Tibial artery (tissue), 4 donors: ENCODE measurements at places on chromosomes 16 and 17.

DNA sequence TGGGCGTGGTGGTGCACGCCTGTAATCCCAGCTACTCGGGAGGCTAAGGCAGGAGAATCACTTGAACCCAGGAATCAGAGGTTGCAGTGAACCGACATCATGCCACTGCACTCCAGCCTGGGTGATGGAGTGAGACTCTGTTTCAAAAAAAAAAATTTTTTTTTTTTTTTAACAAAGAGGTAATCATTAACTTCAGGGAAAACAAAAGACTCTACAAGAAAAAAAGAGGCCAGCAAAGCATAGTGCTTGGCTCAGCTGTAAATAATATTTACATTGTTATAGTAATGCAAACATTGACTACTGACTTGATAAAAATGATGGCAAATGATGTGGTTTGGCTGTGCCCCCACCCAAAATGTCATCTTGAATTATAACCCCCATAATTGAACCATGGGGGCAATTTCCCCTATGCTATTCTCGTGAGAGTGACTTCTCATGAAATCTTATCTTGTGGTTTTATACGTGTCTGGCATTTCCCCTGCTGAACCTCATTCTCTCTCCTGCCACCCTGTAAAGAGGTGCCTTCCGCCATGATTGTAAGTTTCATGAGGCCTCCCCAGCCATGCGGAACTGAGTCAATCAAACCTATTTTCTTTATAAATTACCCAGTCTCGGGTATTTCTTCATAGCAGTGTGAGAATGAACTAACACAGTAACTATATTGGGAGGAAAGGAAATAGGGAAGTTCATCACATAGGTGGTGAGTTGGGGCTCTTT lies 12.7 kb upstream of the SSTR2 start:
- no peak for DNase-seq

GRCh38 chr16:8887431-8887765 lies 5.2 kb downstream of the LITAFD start:
- DNase-seq: no peak

DNA sequence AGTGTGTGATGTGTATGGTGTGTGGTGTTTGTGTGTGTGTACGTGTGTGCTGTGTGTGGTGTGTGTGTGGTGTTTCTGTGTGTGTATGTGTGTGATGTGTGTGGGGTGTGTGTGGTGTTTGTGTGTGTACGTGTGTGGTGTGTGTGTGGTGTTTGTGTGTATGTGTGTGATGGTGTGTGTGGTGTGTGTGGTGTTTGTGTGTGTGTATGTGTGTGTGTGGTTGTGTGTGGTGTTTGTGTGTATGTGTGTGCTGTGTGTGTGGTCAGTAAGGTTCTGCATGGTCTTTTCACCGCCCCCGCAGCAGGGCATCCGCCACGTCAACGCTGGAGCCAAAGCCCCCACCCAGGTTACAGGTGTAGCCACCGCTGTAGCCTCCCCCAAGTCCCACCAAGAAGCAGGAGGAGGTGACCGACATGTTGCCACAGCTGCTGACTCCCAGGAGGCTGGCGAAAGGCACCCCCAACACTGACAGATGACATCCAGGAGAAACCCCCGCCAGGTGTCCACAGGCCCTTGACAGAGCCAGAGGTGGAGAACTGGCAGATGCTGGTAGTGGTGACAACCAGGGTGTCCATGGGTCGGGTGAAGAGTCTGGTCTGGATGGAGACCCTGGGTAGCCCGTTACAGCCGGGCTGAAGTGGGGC lies 9.3 kb upstream of the KRT17 start:
- no peak for DNase-seq

DNA sequence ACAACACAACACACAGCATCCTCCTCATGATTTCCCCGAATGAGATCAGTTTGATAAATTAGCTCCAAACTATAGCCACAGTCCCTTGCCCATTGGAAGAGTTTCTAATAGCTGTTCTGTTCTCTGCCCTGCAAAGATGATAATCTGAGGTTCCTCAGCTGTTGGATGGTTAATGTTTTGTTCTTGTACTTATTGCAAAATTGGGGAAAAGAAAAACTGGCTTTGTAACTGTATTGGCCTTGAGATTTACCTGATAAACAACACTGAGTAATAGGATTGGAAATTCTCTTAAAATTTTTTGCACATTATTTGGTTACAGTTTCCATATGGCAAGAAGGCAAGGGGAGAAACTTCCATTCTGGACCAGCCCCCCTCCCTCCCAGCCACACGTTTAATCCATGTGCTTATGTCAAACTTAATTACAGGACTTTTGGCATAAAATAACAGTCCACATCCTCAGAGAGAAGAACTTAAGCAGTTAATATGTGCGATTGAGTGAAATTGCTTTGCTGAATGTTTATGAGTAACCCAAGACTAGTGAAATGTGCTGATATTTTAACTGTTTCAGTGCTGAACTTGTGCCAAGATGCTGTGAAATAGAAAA lies 119.1 kb upstream of the ZFHX3 start:
- no peak for DNase-seq

- no peak for DNase-seq
Measured at GRCh38 chr16:80914379-80915078, 92.2 kb downstream of the CMC2 start.

- no peak for DNase-seq
Measured at GRCh38 chr17:60748204-60748603, 70.6 kb downstream of the BCAS3 start.
